ENCODE measurements at places on chromosomes 3 and 15.

DNA sequence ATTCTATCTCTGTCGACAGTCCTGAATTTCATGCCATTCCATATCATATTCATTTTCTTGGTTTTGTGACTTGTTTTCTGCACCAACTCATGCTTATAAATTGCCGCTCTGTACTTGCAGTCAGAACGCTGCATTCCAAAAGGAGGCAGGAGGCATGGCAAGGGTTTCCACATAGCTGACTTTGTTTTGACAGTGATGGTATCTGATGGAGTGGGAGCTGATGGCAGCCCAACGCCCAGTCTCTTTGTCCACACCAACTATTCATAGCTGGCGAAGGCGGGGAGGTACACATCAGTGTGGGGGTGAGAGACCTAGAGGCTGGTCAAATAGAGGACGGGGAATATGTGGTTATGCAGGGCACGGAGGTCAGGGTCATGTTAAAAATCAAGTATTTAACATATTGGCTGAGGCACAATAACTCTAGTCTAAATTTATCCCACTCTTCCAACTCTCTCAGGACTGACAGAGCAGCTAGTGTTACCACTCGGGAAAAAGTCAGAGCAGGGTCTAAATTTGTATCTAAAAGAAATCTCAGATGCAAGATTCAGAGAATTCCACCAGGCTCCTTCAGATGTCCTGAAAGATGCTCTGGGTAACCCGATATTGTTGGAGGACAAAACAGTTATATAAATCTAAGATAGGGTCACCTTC, 67.8 kb upstream of the ATP13A3 start:
- no peak for DNase-seq

- DNase-seq: no peak
Measured at GRCh38 chr3:49899815-49900214, 3.9 kb downstream of the MST1R start.

- DNase-seq: no peak
Measured at GRCh38 chr3:71063773-71064290, 519.7 kb downstream of the FOXP1 start.

DNA sequence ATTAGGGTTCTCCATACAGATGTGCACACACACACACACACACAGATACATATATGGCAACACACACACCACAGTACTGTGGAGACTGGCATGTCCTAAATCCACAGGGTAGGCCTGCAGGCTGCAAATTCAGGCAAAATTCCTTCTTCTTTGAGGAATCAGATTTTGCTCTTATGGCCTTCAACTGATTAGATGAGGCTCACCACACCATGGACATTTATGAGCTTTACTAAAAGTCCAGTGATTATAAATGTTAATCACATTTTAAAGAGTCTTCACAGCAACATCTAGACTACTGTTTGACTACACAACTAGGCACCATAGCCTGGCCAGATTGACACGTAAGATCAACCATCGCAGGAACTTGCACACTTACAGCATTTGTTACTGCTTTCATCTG, 140.3 kb upstream of the UBE3A start:
- no peak for DNase-seq

GRCh38 chr3:68667346-68667745, 265.0 kb downstream of the TAFA4 start:
- no peak for DNase-seq

DNA sequence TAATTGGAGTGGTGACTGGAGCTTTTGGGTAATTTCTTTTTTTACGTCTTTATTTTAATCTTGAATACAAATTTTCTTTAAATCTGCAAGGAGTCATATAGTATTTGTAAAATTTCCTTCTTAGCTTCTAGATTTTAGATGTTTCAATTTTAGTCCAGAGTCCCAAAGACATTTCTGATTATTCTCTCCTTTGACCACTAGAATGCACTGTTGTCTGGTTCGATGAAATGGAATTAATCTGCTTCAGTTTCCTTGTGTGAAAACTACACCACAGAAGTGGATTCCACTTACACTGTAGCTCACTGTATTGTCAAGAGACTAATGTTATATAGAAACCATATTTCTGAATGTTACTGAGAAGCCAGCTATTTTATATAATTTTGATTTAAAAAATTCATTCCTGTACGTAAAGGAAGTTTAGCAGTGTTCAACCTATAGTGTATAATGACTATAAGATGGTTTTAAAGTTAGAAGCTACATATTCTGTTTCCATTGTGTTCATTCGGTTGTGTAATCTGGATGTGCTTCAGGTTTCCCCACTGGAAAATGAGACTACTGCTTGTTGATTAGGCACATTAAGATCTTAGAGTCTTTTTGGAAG, 6.1 kb downstream of the GRAMD1C start:
- DNase-seq: no peak

GRCh38 chr3:45647148-45647619, 42.0 kb upstream of the SACM1L start:
- DNase-seq: peak; percentile 83

DNA sequence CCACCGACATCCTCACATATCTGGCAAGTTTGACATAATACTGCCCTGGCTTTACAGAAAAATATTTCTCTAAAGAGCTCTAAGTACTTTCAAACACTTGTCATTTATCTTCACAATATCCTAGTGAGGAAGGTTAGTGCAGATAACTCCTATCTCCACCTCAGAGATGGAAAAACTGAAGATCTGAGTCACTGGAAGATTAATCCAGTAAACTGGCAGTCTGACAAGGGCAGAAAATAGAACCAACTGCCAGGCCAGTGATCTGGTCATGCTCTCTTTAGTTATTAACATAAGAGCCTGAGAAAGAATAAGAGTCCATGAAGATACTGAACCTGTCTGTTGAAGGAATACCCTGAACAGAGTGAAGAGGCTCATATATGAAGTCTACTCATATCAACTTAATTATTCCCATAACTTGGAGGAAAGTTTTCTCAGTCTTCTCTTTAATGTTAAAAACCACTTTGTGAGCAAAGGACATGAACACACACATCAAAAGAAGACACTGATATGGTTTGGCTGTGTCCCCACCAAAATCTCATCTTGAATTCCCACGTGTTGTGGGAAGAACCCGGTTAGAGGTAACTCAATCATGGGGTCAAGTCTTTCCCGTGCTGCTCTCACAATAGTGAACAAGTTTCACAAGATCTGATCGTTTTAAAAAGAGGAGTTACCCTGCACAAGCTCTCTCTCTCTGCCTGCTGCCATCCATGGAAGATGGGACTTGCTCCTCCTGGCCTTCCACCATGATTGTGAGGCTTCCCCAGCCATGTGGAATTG, 61.4 kb downstream of the GOLIM4 start:
- peak; percentile 41 for DNase-seq

GRCh38 chr3:115099986-115100571, 47.0 kb downstream of the ZBTB20 start:
- DNase-seq: no peak

DNA sequence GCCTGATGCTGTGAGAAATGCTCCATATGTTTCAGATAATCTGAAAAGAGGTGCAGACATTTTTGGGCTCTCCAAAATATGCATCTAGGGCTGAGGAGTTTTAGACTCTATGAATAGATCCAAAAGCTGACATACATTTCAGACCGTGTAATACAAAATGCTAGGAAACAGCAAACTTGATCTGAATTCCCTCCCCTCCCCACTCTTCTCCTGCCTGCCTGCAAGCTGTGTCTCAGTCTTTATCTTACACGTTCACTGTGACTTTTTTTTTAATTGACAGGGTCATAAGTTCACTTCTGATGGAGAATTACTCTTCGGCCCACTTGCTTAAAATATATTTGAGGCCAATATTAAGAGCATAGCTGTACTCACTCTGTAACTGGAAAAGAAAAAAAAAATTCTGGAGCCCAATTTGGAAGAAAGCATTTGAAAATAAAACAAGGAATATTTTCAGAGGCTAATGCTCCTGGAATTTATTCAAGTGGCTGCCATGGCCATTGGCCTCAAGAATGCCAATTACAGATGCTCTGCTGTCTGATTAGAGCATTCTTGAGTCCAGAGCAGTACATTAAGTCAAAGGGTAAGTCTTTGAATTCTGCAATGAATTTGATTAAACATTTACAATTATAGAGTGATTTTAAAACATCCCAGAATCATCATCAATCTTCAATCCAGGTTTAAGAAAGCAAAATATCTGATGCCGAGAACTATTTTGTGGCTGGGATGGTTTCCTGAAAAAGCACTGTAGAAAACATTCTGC, 146.2 kb upstream of the SEMA6D start:
- DNase-seq: no peak

GRCh38 chr15:77964193-77964592, 113.3 kb downstream of the TBC1D2B start:
- DNase-seq: no peak

- DNase-seq: no peak
Measured at GRCh38 chr15:43249236-43249635, 17.5 kb downstream of the TGM5 start.
